Cardiac muscle cell (in vitro differentiated cells and primary cell): ENCODE measurements at places on chromosomes 5 and 9. TPM values are rescaled to one million over a fixed set of nuclear protein-coding genes. Genes with fewer than 3 reads are reported as not detected.

ARHGEF39 gene
- 1.5 and 12.6 TPM in 2 replicates for total RNA-seq

GRCh38 chr5:83265318-83265717 lies 188.0 kb downstream of the XRCC4 start:
- no peaks in the 10 kb centered on the region for H3K27me3 ChIP-seq
- H3K4me3 ChIP-seq, result no peak overlapping the region
- H3K4me1 ChIP-seq, result peaks cover 2% of the 10 kb centered on the region
- peak; percentile 15 for DNase-seq
- no peaks in the 10 kb centered on the region for H3K36me3 ChIP-seq

GRCh38 chr9:99515093-99515492 lies 293.0 kb downstream of the SEC61B start:
- no peak for DNase-seq
- no peaks in the 10 kb centered on the region for H3K27me3 ChIP-seq
- H3K27ac ChIP-seq, result no peak overlapping the region
- no peaks in the 10 kb centered on the region for H3K36me3 ChIP-seq

DNA sequence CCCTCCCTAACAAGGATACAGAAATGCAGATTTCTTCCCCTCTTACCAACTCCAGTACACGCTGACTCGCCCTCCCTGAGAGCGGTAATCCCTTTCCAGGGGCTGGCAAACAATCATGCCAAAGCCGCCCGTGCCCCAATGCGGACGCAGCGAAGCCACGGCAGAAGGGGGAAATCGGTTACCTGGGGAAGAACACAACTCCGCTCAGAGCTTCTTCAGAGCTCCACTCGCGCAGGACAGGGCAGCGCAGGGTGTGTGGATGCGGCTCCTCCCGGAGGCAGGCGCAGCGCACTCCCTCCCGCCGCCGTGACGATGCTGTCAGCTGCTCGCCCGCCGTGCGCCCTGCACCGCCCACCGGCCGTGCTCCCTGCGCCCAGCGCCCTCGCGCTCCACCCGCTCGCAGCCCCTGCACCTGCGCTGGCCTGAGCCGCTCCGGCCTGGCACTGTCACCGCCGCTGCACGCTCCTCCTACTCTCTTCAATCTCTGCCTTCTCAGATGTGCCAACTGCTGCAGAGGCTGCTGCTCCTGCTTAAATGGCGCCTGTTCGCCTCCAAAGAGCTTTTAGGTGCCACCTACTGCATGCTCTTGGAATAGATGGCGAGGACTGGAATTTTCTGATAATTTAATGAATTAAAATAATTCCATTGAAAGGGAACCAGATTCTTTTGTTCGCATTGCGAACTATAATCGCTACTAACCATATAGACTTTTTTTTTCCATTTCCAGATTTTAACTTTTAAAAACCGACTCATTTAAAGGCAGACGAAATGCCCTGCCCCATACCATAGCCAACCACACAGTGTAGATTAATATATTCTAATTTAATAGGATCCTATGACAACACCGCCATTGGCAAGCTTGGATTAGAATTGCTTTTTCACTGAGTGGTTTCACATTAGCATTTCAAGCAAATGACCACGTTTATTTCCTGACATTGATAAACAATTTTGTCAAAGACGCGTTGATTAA lies at the start of gene DIRAS2:
DIRAS2 (minus strand) TSS at position 255 of the 970 bp plus-strand sequence. CDS start 28,997 bp downstream, outside the sequence.
- no peaks in the 10 kb centered on the region for H3K4me1 ChIP-seq
- peak within 1 kb of the TSS; percentile 28 for H3K4me3 ChIP-seq
- peaks cover 78% of the 10 kb centered on the region for H3K27me3 ChIP-seq

DNA sequence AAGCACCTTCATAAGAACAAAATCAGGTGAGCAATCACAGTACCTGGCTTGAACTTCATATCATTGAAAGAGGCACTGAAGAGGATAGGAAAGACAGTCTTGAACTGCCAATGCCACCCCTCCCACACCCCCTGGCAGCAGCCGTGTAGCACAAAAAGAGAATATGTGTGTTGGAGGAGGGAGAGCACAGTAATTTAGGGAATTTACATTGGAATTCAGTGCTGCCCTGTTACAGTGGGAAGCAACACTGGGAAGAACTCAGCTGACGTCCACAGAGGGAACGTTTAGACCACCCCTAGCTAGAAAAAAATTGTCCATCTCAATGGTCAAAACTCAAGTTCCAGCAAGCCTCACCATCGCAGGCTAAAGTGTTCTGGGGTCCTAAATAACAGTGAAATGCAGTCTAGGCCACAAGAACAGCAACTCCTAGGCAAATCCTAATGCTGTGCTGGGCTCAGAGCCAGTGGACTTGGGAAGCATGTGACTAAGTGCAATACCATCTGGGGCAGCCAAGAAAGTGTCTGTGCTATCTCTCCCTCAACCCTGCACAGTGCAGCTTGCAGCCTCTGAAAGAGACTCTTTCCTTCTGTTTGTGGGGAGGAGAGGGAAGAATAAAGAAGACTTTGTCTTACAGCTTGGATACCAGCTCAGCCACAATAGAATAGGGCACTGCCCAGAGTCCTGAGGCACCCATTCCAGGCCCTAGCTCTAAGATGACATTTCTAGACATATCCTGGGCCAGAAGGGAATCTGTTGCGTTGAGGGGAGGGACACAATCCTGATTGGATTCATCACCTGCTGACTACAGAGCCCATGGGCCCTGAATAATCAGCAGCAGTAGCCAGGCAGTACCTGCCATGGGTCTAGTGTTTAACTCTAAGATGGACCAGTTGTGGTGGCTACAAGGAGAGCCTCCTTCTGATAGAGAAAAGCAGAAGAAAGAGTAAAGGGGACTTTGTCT lies 62.1 kb upstream of the VLDLR start:
- H3K4me3 ChIP-seq, result no peak overlapping the region
- H3K36me3 ChIP-seq, result no peaks in the 10 kb centered on the region
- no peaks in the 10 kb centered on the region for H3K27me3 ChIP-seq
- H3K4me1 ChIP-seq, result no peaks in the 10 kb centered on the region
- DNase-seq, result peak; percentile 99

- DNase-seq, result no peak
- no peak overlapping the region for H3K4me3 ChIP-seq
- H3K27me3 ChIP-seq, result no peaks in the 10 kb centered on the region
- H3K27ac ChIP-seq, result no peak overlapping the region
- no peaks in the 10 kb centered on the region for H3K4me1 ChIP-seq
These were observed 23.3 kb downstream of the CLPTM1L start for GRCh38 chr5:1321576-1321975.

GRCh38 chr5:14213813-14214585 lies 70.9 kb downstream of the TRIO start:
- DNase-seq, result no peak
- no peaks in the 10 kb centered on the region for H3K27me3 ChIP-seq
- no peak overlapping the region for H3K27ac ChIP-seq
- H3K4me3 ChIP-seq, result no peak overlapping the region
- no peaks in the 10 kb centered on the region for H3K36me3 ChIP-seq

SH3RF2 gene
- total RNA-seq, result 27.9 and 43.1 TPM in 2 replicates

TTLL11 gene
- total RNA-seq, result 3.6 and 4.7 TPM in 2 replicates

MAST4 gene
- total RNA-seq, result 30.8 and 58.0 TPM in 2 replicates

DNA sequence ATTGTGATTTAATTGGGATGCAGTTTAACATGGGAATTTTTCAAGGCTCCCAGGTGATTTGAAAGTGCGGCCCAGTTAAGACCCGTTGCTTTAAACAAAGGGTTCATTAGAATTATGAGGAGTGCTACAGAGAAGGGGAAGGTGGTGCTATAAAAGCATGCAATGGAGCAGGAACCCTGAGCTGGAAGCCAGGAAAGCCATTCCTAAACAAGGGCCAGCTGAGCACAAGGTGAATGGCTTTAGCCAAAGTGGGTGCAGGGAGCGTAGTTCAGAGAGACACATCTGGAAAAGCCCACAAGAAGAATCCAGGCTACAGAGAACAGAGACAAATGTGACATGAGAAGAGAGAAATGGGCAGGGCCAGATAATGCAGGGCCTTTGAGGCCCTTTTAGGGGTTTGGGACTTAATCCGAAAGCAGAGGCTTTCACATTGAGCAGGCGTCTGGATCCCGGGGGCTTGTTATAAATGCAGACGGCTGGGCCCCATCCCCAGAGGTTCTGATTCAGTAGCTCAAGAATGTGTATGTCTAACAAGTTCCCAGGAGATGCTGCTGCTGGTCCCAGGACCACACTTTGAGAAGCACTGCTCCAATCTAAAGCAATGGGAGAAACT lies 138.1 kb upstream of the WWC1 start:
- no peaks in the 10 kb centered on the region for H3K27me3 ChIP-seq
- no peaks in the 10 kb centered on the region for H3K4me1 ChIP-seq
- no peak overlapping the region for H3K4me3 ChIP-seq
- DNase-seq, result no peak
- H3K36me3 ChIP-seq, result no peaks in the 10 kb centered on the region

- H3K4me3 ChIP-seq, result peak overlapping the region; percentile 96
- peak overlapping the region; percentile 100 for H3K27ac ChIP-seq
- DNase-seq, result no peak
- H3K4me1 ChIP-seq, result peaks cover 47% of the 10 kb centered on the region
- no peaks in the 10 kb centered on the region for H3K27me3 ChIP-seq
These were observed 1.8 kb downstream of the ZFAND5 start for GRCh38 chr9:72363236-72363635.

GRCh38 chr9:13865869-13866268 lies 448.1 kb downstream of the NFIB start:
- no peak overlapping the region for H3K27ac ChIP-seq
- H3K4me3 ChIP-seq, result no peak overlapping the region
- DNase-seq, result peak; percentile 30
- H3K4me1 ChIP-seq, result peaks cover 2% of the 10 kb centered on the region

GRCh38 chr9:36940500-36940853 lies 93.6 kb downstream of the PAX5 start:
- H3K27ac ChIP-seq, result no peak overlapping the region
- no peak overlapping the region for H3K4me3 ChIP-seq
- no peak for DNase-seq
- H3K4me1 ChIP-seq, result no peaks in the 10 kb centered on the region

ZDHHC11B gene
- 2.9 and 4.2 TPM in 2 replicates for total RNA-seq

BSPRY gene
- total RNA-seq, result 0.32 and 1.2 TPM in 2 replicates

RPL35 gene
- total RNA-seq, result 2,527 and 2,996 TPM in 2 replicates

- H3K4me1 ChIP-seq, result peaks cover 19% of the 10 kb centered on the region
- no peaks in the 10 kb centered on the region for H3K36me3 ChIP-seq
- no peak for DNase-seq
- no peak overlapping the region for H3K4me3 ChIP-seq
These were observed 176.0 kb upstream of the ZNF608 start for GRCh38 chr5:124922255-124922975.

- no peaks in the 10 kb centered on the region for H3K36me3 ChIP-seq
- H3K4me1 ChIP-seq, result peaks cover 18% of the 10 kb centered on the region
- no peak overlapping the region for H3K4me3 ChIP-seq
- H3K27me3 ChIP-seq, result no peaks in the 10 kb centered on the region
- peak; percentile 35 for DNase-seq
- peak overlapping the region; percentile 61 for H3K27ac ChIP-seq
These were observed 12.9 kb downstream of the TAS2R1 start for GRCh38 chr5:9617221-9617620.

OTULIN gene
- total RNA-seq, result 17.3 and 31.2 TPM in 2 replicates

- no peaks in the 10 kb centered on the region for H3K27me3 ChIP-seq
- no peak overlapping the region for H3K27ac ChIP-seq
- H3K4me1 ChIP-seq, result no peaks in the 10 kb centered on the region
- no peak overlapping the region for H3K4me3 ChIP-seq
These were observed 280.1 kb downstream of the DNAH5 start for GRCh38 chr5:13664377-13664776.

DNA sequence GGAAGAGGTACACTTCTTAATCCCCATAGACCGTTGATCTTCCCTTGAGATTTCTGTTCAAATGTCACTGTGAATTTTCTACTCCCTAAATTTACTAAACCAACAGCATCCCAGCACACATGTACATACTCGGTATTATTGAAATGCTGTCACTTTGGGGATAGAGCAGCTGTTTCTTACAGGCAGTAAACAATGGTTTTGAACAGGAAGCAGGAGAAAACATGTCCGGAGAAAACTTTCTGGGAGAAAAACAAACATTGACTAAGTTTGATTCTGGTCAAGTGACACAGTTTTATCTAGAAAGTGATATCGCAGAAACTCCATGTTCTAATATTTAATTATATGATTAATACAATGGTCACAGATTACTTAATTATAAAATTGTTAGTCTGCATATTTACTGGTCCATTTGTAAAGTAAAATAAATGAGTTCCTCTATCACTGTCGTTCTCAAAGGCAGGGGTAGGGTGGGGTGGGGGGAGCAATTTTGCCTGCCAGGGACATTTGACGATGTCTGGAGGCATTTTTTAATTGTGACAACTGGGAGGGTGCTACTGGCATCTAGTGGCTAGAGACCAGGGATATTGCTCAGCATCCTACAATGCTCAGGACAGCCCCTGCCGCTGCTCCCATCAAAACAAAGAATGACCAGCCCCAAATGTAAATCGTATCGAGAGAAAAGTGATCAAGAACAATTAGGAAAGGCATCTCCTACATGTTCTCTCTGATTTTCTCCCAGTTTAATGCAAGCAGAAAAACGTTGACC lies 12.2 kb downstream of the TAS2R1 start:
- no peaks in the 10 kb centered on the region for H3K36me3 ChIP-seq
- H3K4me1 ChIP-seq, result peaks cover 25% of the 10 kb centered on the region
- no peak for DNase-seq
- H3K4me3 ChIP-seq, result no peak overlapping the region

- H3K36me3 ChIP-seq, result no peaks in the 10 kb centered on the region
- no peak overlapping the region for H3K4me3 ChIP-seq
- no peak overlapping the region for H3K27ac ChIP-seq
- H3K27me3 ChIP-seq, result no peaks in the 10 kb centered on the region
- no peaks in the 10 kb centered on the region for H3K4me1 ChIP-seq
These were observed 6.1 kb upstream of the RXFP3 start for GRCh38 chr5:33929925-33930690.

DNA sequence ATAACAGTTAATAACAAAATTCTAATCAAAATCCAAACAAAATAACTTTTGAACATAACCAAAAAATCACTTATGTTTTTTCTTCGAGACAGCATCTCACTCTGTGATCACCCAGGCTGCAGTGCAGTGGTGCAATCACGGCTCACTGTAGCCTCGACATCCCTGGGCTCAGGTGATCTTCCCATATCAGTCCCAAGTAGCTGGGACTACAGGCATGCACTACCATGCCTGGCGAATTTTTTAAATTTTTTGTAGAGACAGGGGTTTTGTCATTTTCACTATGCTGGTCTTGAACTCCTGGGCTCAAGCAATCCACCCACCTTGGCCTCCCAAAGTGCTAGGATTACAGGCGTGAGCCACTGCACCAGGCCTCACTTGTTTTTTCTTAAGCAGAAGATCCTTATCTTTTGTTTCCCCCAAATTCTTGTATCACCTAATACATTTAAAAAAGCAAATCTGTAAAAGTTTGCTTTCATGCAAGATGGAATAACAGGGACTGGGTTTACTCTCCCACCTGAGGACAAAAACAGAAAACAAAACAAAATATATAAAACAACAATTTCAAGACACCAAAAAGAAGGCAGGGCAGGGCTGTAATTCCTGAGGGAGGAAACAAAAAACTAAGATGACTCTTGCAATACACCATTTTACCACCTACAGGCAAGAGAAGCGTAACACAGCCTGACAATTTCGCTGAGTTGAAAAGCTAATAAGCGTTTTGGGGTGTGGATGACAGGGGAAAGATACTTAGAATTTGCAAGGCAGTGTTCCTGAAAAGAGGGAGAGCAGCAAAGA lies 71.4 kb downstream of the RAPGEF6 start:
- H3K36me3 ChIP-seq, result no peaks in the 10 kb centered on the region
- no peak overlapping the region for H3K4me3 ChIP-seq
- peak overlapping the region; percentile 47 for H3K27ac ChIP-seq
- no peaks in the 10 kb centered on the region for H3K27me3 ChIP-seq
- peak; percentile 1 for DNase-seq
- peaks cover 7% of the 10 kb centered on the region for H3K4me1 ChIP-seq

- H3K27ac ChIP-seq, result no peak overlapping the region
- H3K36me3 ChIP-seq, result no peaks in the 10 kb centered on the region
- H3K4me3 ChIP-seq, result no peak overlapping the region
- no peaks in the 10 kb centered on the region for H3K27me3 ChIP-seq
These were observed 59.6 kb downstream of the ZNF622 start for GRCh38 chr5:16406023-16406422.

- DNase-seq, result peak; percentile 63
- no peak overlapping the region for H3K4me3 ChIP-seq
- no peaks in the 10 kb centered on the region for H3K36me3 ChIP-seq
- H3K27ac ChIP-seq, result no peak overlapping the region
These were observed 476.4 kb downstream of the KDM4C start for GRCh38 chr9:7234144-7234543.
